ENCODE measurements at places on chromosomes 2 and 18.

- DNase-seq = no peak
Observed at GRCh38 chr2:28322981-28323396, 69.7 kb upstream of the FOSL2 start.

- no peak for DNase-seq
Observed at GRCh38 chr2:8346706-8347430, 335.0 kb upstream of the ID2 start.

- no peak for DNase-seq
Observed at GRCh38 chr2:33378556-33379210, 97.8 kb upstream of the RASGRP3 start.

DNA sequence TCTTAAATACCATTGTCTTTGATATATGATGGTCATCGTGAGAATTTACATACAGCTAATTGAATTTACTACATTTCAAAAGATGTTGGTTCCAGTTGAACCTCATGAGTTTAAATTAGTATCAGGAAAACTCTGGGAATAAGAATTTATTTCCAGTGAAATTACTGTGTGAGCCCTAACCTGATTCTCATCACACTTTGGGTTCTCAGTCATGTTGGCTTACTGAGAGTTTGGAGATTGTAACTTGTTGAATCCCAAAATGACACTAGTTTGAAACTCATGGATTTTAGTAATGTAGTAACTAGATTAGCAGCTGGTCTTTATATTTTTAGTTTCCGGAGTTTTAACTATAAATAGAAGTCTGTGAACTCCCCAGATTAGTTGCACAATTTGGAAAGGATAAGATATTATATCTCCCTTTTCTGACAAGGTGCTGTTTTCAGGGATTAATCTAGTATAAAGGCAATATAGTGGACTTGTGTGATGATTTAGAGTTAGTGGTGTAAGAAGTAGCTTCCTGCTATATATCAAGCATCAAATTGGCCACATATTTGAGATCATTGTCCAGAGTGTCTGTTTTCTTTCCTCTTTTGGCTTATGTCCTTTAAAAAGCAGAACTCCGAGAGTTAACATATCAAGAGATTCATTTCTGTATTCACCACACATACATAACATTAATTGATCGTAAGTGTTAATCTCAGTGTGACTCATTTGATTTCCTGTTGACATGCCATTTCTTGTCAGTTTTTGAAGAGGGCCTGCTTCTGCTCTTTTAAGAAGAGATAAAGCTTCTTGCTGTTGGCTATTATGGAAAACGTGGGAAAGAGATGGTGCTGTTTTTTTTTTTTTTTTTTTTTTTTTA lies 15.7 kb downstream of the NDUFV2 start:
- no peak for DNase-seq

DNA sequence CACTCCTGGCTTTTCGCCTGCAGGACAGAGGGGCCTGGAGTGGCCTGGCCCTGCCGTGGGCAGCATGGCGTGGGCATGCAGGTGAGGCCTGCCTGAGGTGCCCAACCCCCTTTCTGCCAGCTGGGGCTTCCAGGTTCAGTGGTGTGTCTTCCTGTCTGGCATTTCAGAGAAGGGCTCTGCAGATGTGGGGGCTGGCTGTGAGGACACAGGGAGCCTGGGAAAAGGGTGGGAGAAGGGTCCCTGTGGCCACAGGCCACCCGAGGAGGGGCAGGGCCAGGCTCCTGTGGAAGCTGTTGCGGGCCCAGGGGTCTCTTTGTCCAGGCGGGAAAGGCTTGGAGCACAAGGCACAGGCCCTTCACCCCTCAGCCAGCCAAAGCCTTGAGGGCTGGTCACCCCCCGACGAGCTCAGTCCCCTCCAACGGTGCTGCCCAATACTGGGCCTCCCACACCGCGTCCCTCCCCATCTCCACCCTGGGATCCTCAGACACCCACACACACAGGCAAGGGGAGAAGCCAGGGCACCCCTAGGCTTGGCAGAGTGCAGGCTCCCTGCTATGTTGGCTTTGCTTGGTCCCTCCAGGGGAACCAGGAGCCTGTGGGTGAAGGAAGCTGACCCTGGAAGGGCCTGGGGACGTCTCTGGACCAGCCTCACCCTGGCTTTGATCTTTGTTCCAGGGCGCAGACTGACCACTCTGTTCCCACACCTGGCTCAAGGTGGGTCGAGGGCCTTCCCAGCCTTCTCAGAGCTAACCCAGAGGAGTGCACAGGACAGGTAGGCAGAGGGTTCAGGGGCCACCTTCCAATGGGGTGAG lies 3.7 kb upstream of the AQP12A start:
- DNase-seq = no peak

- DNase-seq = no peak
Observed at GRCh38 chr2:181573140-181573736, 83.7 kb downstream of the CERKL start.

- no peak for DNase-seq
Observed at GRCh38 chr2:102790091-102790455, 28.2 kb downstream of the TMEM182 start.

DNA sequence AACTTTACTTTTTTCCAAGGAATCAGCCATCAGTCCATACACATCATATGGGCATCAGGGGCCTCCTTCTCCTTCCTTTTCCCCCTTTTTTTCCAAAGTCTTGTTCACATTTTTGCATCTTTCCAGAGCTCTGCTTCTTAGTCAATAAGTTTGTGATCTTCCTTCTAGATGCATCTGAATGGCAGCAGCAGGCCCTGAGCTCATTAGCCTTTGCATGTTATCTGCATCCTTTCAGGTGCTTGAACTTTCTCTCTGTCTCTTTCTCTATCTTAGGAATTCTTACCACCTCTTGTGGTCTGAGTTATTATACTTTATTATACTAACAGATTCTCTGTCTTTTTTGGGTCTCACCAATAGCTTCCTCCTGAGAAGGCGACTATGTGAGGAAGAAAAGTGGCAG lies 312.4 kb upstream of the FANCL start:
- DNase-seq = no peak

DNA sequence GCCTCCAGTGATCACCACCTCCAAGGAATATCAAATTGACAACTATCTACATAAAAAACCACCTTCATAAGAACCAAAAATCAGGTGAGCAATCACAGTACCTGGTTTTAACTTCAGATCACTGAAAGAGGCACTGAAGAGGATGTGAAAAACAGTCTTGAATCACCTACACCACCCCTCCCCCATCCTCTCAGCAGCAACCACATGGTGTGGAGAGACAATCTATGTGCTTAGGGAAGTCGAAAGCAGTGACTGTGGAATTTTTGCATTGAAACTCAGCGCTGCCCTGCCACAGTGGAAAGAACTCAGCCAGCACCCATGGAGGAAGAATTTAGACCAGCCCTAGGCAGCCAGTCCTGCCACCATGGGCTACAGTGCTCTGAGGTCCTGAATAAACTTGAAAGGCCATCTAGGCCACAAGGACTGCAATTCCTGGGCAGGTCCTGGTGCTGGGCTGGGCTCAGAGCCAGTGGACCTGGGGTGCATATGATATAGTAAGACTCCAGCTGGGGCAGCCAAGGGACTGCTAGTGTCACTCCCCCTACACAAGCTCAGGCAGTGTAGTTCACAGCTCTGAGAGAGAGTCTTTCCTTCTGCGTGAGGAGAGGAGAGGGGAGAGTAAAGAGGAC lies 75.6 kb downstream of the ATL2 start:
- no peak for DNase-seq

- no peak for DNase-seq
Observed at GRCh38 chr18:55239740-55240139, 280.5 kb upstream of the CCDC68 start.

DNA sequence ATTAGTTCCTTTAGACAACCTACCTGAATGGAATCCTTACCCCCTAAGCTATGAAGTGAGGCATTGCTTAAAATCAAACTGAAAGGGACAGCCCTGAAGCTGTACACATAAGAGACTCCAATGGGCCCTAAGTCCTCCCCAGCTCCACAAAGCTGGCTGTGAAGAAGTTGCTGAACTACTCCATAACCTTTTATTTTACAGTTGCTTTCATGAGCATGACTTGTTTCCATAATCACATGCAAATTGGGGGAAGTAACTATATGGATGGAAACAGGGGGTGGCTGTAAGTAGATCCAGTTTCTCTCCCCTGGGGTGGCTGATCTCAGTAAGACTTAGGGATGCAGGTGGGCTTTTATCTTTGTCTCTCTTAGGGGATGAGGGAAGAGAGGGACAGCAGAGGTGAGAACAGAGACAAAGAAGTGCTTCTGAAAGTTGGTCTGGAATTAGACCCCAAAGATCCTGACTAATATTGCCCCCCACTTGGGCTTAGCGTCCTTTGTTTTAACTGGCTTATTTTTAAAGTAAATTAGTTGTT lies 5.5 kb downstream of the FZD5 start:
- no peak for DNase-seq

- DNase-seq = no peak
Observed at GRCh38 chr2:119117408-119117807, 41.1 kb downstream of the C1QL2 start.

DNA sequence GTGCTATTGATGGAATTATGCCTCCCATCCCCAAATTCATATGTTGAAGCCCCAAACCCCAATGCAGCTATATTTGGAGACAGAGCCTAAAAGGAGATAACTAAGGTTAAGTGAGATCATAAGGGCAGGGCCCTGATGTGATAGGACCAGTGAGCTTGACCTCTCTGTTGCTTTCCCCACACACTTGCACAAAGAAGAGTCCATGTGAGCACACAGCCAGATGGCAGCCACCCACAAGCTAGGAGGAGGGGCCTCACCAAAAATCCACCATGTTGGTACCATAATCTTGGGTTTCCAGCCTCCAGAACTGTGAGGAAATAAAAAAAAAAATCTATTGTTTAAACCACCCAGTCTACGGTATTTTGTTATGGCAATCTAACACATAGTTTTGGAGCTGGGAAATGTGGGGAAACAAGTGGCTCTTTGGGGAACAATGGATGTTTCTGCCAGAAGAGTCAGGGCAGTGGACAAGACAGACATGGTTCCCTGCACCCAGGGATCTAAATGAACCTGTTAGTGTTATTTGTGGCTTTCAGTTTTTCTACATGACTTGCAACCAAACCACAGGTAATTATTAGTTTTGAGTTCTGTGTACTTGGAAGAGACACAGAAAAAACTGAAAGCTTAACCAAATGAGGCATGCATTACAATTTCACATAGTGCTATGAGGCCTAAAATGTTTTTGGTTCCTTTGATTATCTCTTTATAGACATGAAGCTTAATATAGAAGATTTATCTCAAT lies 259.1 kb downstream of the LTBP1 start:
- no peak for DNase-seq

GRCh38 chr2:196399722-196400691 lies 228.6 kb upstream of the STK17B start:
- no peak for DNase-seq

DNA sequence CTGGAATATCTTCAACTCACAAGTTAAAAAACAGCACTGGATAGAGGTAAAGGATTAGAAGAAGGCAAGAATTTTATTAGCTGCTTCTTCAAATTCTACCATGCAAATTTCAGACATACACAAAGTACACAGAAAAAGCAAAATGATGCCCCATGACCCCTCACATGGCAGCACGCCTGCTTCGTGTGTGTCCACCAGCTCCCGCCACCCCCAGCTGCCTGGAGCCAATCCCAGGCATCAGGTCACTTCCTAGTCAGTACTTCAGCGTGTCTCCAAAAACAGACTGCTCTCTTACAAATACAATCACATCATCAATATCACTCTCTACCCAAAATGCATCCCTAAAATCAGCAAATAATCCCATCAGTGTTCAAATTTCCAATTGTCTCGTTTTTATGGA lies 35.8 kb downstream of the IMPA2 start:
- no peak for DNase-seq

DNA sequence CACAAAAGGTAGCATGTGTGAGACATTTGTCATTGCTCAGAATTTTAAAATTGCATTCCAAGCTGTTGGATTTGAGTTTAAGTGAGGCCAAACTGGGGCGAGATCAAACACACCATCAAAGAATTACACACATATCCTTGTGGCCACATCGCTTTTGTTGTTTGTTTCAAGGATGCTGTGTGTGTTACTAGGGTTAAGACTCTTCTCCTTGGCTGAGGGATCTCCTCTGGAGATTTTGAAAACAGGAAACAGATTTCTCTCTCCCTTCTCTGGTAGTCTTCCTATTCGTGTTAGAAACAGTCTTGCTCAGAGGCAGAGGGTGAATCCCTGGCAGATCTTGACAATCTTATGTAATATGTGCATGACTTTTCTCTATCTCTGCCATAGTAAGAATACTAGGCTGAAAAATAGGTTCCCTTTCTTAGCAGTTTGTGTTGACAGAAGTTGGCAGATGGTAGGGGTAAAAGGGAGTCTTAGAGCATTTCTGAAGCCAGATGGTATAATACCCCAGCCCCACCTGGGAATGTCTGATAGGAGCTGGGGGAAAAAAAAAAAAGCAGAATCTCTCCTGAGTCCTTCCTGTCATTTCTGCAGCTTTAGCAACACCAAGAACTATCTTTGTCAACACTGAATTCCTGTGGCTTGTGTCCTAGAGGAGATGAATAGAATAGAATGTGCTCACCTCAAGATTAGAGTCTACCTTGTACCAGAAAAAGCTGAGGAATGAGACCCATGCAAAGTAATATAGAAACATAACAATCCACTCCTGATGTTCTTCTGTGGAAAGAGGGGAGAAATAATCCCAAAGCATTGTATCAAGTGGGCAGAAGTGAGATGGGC lies 101.8 kb downstream of the XRCC5 start:
- no peak for DNase-seq

DNA sequence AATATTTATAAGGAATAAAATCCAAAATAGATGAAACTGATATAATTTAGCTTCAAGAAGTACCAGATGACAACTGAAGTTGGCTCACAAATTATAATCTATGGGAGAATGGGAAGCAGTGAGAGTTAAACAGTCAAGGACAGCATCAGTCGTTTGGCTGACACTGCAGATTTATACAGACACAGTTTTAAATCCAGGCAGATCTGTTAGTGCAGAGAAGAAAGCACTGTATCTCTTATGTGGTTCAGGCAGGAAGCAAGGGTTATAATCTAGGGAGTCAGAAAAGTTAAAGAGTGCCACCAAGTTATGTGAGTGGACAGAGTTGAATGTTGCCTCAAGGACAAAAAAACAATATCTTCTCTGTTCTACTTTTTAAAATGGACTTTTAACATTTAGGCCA lies 880.2 kb downstream of the TSN start:
- DNase-seq = no peak

DNA sequence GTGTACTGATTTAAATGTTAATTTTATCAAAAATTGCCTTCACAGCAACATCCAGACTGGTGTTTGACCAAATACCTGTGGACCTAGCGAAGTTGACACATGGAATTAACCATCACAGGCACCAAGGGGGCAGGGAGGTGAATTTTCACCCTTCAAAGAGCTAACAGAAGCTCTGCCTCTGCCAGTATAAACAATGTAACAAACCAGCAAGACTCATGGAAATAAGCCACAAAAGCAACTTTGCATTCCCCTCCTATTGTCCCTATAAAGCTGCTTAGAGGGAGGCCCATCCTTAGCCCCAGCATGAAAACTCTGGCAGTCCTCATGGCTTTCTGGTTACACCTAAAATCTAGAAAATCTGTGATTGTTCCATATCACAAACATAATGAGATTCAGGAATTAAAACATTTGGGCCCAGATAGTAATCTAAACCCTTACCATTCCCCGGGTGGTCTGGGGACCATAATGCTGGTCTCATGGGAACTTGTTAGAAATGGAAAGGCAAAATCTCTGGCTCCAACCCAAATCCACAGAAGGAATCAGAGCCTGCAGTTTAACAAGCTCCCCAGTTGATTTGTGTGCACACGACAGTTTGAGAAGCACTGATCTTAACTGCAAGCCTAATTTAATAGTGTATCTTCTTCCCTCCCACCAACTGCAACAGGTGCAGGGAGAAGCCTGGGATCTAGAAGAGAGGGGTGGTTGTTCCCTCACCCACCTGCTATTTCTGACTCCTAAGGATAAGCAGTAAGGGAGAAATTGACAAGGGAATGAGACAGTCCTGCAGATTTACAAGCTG lies 23.1 kb downstream of the SERPINB11 start:
- DNase-seq = no peak
